ENCODE measurements at places on chromosomes 12 and 14.

DNA sequence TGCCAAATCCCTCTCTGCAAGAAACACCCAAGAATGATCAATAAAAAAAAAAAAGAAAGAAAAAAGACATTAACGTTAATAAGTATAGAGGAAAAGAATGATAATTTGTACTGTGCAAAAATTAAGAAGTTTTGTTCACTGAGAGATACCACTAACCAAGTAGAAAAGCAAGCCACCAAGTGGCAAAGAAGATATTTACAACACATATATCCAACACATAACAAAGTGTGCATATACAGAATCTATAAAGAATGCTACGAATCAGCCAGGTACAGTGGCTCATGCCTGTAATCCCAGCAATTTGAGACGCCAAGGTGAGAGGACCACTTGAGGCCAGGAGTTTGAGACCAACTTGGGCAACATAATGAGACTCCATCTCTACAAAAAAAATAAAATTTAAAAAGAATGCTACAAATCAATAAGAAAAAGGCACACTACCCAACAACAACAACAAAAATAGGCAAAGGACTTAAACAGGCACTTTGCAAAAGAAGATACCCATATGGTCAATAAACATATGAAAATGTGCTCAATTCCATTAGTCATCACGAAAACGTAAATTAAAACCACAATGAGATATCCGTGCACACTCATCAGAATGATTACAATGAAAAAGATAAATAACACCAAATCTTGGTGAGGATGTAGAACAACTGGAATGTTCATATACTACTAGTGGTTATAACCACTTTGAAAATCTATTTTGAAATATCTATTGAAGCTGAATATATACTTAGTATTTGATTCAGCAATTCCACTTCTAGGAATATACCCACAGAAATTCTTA lies 19.8 kb downstream of the GALNT4 start:
- no peak for DNase-seq

DNA sequence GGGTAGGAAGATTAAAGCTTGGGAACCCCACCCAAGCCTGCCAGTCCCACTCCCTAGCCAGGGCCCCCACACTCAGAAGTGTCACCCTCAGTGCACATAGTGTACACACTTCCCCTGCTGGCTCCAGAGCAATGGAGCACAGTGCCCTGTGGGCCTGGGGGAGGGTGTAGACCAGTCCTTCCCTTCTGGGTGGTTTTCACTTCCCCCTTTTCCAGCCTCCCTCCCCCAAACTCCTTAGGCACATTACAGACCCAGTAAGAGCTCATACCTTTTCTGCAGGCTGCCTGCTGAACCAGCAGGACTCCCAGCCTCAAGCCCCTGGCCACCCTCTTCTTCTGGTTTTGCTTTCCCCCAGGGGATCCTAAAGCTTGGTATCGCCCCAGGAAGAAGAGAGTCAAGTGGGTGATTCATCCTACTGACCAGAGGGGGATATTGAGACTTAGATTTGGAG lies at the start of gene ZNF385A:
TSS of gene ZNF385A (minus strand) at position 143 of the 451 bp plus-strand sequence. CDS start 219 bp downstream, outside the sequence.
- DNase-seq, result no peak

GRCh38 chr12:19010726-19011125 lies 118.8 kb upstream of the PLEKHA5 start:
- no peak for DNase-seq

DNA sequence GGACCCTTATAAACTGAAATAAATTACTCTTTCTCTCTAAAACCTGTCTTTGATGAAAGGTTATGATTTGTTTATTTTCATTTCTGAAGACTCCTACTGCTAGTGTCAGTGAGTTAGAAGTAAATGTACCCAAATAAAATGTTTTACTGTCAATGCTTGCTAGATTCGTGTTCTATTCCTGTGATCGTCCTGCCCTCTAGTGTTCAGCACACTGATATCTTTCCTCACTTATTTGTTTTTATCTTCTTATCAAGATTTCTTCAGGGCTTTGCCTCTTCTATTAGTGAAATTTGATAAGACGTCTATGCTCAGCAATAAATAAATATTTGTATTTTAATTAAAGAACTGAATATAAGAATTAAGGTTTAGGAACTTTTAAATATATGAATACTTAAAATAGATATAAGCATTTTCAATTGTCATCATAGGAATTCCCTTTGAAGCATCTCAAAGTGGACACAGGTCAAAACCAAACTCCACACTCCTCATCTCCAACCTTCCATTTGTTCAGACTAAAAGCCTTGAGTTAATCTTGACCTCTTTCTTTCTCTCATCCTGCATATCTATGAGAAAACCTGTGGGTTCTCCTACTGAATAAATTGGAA lies 75.8 kb downstream of the C12orf50 start:
- DNase-seq, result peak; percentile 2

- no peak for DNase-seq
Measured at GRCh38 chr14:100165376-100165775, 5.9 kb upstream of the DEGS2 start.

- DNase-seq, result no peak
Measured at GRCh38 chr12:104414581-104415341, 42.0 kb upstream of the CHST11 start.

GRCh38 chr14:88379706-88380343 lies 5.6 kb upstream of the SPATA7 start:
- no peak for DNase-seq

DNA sequence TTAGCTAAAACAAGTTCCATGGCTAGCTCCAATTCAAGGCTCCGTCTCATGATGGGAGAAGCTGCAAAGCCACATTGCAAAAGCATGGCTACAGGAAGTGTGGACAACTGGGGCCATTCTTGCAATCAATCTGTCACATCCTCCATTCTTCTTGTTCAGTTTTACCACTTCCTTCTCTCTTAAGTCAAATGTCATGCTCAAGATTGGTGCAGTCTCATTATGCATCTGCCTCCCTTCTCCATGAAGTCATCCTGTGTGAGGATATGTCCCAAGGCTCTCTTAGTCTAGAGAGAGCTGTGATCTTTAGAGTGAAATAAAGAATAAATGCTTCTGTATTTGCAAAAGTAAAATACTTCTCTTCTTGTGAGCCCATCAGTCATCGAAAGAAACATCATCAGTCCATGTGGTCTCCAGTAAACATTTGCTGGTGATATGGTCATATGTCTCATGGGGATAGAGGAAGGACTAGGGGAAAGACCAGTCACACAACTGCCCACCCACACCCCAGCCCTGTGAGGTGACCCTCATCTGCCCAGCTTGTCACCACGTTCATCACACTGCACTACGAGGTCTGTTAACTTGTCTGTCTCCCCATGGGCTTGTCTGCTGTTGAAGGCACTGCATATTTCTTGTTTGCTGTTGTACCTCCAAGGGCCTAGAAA lies 303.0 kb downstream of the NUAK1 start:
- no peak for DNase-seq

Data from pulmonary artery endothelial cell (primary cell).